G401 (cell line): ENCODE measurements at places on chromosomes 5 and 9.

DNA sequence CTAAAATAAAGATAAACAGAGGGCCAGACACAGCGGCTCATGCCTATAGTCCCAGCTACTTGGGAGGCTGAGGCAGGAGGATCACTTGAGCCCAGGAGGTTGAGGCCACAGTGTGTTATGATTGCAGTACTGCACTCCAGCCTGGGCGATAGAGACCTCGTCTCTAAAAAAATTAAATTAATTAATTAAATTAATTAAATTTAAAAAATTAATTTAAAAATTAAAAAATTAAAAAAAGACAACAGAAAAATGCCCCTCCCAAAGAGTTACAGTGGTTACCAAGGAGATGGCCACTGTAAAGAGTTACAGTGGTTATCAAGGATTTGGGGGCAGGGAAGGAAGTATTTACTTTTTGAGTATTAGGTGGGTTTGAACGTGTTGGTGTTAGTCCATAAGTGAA lies 38.3 kb downstream of the CDC14B start:
- DNase-seq: no peak

- DNase-seq: peak; percentile 51
Measured at GRCh38 chr5:34657274-34657921, 1.3 kb downstream of the RAI14 start.

GRCh38 chr9:129380961-129381401 lies 202.9 kb upstream of the IER5L start:
- no peak for DNase-seq

GRCh38 chr5:173288632-173289031 lies 39.6 kb downstream of the STC2 start:
- DNase-seq: no peak

- DNase-seq: no peak
Measured at GRCh38 chr5:68426586-68426985, 211.0 kb downstream of the PIK3R1 start.

- DNase-seq: no peak
Measured at GRCh38 chr5:67435032-67435431, 238.4 kb upstream of the CD180 start.

DNA sequence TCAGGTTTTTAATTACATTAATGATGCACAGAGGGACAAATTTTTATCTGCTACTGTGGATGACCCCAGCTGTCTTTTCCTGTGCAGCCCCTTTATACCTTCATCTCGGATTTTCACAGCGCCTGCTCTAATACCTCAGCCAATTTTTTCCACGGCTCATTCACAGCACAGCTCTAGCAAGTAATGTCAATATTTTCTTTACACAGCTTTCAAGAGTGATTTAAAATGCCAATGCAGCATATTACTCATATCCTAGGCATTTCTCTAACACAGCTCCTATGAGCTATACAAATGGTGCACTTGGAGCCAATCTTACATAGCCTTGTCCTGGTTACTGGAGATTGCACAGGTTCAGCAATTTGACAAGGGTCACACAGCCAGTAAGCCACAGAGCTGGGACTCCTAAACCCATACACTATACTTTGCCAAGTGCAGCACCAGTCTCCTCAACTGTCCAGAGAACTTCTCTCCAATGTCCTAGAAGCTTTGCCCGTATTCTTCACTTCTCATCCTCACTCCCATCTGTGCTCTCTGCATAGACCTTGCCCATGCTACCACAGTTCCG lies 661.8 kb downstream of the DTWD2 start:
- DNase-seq: no peak

GRCh38 chr9:114033397-114034103 lies 44.5 kb downstream of the AMBP start:
- DNase-seq: peak; percentile 32

- DNase-seq: no peak
Measured at GRCh38 chr9:14373706-14374105, 59.8 kb upstream of the NFIB start.
